CD8-positive, alpha-beta T cell (primary cell): ENCODE measurements at places on chromosomes 13 and 19. TPM values are rescaled to one million over a fixed set of nuclear protein-coding genes. Genes with fewer than 3 reads are reported as not detected.

- DNase-seq, result peak; percentile 41
Observed at GRCh38 chr19:49862391-49863253, 4.8 kb downstream of the PNKP start.

ZNF563 gene
- total RNA-seq, result 2.5 TPM

KANK3 gene
- total RNA-seq, result 1.4 TPM

DNA sequence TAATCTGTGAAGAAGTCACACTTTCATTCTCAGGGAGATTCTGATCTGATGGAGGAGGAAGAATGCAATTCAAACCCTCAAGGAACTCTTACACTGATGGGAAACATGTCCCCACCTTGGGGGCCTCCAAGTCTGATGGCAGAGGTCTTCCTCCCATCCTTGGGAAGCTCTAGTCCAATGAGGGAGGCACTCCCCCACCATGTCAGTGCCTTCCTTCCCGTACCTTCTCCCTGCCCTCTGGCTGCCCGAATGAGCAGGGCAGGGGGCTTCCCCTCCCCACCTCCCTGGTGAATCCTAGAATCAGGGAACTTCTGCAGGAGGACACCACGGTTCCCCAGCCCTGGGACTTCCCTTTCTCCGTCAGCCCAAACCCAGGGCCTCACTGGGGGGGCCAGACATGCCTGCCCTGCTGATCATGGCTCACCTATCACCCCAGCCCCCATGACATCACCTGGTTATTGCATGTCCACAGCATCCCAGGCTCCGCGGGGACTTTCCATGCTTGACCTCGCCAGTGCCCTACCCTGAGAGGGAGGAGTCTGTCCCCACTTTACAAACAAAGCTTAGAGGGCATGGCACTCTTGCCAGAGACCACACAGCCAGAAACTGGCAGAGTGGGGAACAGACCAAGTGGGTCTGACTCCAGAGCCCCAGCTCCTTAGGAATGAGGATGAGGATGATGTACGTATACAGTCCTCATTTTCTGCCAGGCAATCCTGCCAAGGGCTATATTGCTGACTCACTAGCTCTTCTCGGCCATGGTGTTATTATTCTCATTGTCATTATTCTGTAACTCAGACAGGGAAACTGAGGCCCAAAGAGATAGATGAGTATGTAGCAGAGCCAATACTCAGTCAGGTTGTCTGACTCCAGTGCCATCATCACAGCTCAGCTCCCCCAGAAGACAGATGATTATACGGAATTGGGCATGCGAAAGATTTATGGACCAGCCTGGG, 9.6 kb upstream of the BCL3 start:
- DNase-seq, result no peak

PEPD gene
- total RNA-seq, result 14.1 TPM

DNA sequence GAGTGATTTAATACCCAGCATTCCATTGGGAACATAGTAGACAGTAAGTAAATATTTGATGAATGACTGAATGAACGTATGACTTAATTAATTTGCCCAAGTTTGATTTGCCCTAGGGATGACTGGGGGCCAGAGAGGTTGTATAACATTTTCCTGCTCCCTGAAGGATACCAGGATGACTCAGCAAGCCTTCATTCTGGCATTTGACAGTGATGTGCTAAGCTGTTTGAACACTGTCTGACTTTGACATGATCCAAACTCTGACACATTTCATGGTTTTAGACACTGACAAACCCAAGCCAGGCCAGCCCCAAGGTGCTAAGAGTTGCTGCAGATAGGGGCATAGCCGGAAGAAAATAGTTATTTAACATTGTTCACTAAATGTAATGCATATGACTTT, 53.4 kb upstream of the KLF12 start:
- no peak for DNase-seq

TPTE2 gene
- total RNA-seq, result not detected

DNA sequence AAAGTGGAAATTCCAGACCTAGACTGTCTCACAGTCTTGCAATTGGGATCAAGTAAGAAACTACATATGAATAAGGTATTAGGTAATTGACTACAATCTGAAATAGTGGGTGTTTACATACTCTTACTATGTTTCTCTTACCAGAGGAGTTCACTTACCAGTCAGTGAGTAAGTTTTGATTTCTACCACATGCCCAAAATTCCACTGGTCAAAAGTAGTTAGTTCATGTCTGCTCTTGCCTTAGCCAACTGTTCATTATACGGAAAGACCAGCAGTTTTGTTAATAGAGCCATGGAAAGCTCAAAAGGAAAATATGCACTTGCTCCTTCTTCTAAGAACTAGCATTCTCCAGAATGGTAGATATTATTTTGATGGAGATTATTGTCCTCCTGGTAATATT, 490.8 kb downstream of the RFC3 start:
- no peak for DNase-seq

CGB8 gene
- total RNA-seq, result not detected

ZNF44 gene
- 21.9 TPM for total RNA-seq

NCR1 gene
- 1.7 TPM for total RNA-seq

DNA sequence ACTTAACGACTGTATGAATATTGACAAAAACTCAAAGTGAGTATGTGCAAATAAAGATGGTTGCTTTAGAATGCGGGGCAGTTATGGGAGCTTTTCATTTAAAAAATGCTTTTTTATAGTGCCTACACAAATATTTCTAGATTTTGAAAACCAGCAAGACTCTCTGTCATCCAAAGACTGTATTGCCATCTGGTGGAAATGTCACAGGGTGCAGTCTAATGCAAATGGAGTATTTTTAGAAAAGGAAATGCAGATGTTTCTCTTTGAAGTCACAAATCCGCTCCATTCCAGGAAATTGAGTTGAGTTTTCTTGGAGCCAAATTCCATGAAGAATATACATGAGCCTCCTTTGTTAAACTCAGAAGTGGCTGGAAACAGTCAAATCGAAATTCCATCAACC, 2.3 kb upstream of the C1QTNF9B start:
- peak; percentile 23 for DNase-seq

PEAK3 gene
- total RNA-seq, result not detected

TEX29 gene
- total RNA-seq, result 0.42 TPM

APC2 gene
- 0.27 TPM for total RNA-seq

STAP2 gene
- 0.65 TPM for total RNA-seq

DNA sequence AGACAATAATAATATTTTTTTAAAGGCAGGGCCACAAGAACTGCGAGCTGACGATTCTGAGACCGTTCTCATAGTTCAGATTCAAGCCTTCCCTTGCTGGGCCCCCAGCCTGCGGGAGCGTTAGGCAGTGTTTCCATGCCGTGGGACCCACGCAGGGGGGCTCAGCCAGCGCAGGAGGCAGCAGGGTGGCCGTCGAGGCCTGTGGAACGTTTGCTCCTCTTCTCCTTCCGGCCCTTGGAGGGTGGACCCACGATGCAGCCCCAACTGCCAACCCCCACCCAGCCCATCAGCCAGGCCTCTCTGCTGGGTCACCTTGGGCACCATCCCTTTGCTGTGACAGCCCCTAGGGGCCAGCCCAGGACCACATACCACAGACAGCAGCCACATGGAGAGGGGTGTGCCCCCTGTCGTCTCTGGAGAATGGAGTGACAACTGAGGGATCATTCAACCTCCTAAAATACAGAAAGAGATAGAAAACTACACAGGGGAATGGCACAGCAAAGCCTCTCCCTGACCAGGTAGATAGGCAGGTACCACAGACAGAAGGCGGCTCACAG, 46.8 kb downstream of the PDCD5 start:
- DNase-seq, result no peak

GRCh38 chr13:26446751-26447150, 110.7 kb upstream of the WASF3 start:
- no peak for DNase-seq

SYT3 gene
- not detected for total RNA-seq

GRCh38 chr13:29578300-29579085, 17.0 kb downstream of the SLC7A1 start:
- DNase-seq, result no peak

DNA sequence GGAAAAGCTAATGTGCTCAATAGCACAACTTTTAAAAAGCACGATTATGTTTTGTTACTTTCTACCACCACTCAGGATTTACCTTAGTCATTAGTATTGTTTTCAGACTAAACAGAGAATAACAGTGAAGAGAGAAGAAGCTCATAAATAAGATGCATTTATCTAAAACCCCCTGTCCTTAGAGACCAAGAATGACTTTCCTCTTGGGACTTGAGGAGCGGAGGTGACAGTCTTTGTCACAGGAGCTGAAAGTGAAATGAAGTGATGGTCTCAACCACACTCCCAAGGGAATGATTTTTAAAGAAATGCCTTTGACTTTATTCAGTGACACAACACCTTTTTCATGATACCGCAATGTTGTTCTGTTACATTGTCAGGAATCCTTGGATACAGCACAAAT, 190.6 kb upstream of the NBEA start:
- no peak for DNase-seq

- DNase-seq, result no peak
Observed at GRCh38 chr13:74066937-74067336, 67.3 kb downstream of the KLF12 start.
